ENCODE measurements at places on chromosomes 7 and 10.
A peak's percentile ranks its signal among the peaks of the same experiment; 100 is the strongest.

DNA sequence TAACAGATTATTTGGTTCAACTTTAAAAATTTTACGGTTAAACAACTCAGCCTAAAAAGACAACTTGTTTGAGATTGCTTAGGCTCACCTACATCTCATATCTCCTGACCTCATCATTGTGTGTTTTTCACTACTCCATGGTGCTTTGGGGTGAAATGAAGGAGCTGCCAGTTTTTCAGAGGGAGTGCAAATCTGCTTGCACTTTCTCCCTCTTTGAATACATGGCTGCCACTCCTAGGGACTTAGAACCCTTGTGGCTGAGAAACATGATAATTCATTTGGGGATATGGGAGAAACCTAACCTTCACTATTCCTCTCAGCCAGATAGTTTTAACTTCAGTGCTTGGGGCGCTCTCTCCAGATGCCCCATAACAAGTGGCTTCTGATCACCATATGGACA lies 2.7 kb downstream of the CCSER2 start:
- no peak for DNase-seq

DNA sequence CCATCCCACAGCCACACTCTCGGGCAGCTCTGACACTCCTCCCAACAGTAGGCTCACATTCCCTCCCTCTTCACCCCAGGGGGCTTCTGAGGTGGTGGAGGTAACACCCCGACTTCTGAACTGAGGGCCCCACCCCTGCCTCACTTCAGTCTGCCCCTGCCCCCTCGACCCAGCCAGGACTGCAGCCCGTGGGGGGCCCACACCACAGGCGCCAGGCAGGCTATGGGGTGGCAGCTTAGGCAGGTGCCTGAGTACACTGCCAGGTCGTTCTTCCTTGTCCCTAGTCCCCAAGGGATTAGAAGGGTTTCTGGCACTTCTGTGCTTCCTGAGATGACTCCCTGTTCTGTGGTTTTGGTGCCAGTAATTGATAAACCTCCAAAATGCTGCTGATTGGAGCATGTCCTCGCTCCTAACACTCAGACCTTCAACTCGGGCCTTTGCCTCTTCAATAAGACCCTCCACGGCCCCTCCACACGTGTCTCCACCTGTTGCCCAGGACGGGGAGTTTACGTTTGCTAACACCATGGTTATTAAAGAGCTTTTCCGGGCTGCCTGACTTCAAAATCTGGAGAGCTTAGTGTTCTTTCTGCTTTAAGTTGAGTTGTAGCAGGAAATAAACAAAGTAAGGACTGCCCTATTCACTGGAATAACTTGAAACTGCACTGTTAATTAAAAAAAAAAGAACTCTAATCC lies 23.8 kb upstream of the LARP4B start:
- no peak for DNase-seq

GRCh38 chr7:86226191-86226590 lies 417.5 kb upstream of the GRM3 start:
- DNase-seq = no peak

DNA sequence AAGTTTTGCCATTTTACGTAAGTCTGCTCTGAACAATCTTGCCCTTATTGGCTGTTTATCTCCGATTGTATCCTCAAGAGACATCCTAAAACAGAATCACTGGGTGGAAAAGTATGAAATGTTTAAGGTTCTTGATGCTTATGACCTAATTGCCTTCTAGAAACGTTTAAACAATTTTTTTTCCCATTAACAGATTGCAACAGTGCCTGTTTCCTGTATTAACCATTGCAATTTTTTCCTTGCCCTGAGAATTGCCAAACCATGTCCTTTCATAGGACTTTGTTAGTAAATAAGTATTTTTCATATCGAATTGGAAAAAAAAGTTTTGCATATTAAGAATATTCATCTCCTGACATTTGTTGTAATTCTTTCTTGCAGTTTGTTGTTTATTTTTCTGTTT lies 639.8 kb downstream of the INHBA start:
- no peak for DNase-seq

- peak; percentile 44 for DNase-seq
These were observed 5.0 kb downstream of the EPHB6 start for GRCh38 chr7:142859829-142860228.

GRCh38 chr7:3338161-3338560 lies 37.1 kb downstream of the SDK1 start:
- no peak for DNase-seq

DNA sequence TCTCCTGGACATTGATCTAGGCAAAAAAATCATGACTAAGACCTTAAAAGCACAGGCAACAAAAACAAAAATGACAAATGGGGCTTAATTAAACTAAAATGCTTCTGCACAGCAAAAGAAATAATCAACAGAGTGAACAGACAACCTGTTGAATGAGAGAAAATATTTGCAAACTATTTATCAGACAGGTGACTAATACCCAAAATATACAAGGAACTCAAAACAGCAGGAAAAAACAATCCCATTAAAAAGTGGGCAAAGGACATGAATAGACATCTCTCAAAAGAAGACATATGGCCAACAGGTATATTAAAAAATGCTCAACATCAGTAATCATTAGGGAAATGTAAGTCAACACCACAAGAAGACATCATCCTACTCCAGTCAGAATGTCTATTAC lies 166.8 kb downstream of the MTERF1 start:
- no peak for DNase-seq

DNA sequence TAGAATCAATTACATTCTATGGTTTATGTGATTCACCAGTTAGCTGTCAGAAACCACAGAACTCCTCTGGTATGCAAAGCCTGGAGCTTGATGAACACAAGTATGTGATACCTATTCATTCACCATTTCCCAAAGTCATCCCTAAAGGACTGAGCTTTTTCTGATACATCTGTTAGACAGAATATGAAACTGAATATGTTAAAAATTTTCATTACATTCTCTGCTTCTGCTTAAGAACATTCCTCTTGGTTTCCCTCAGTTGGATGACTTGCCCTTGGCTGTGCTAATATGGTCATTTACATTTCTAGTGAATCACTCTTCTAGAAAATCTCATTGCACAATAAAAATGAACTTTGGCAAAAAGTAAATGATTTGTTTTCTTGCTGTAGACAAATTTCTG lies 10.8 kb upstream of the PON1 start:
- DNase-seq = peak; percentile 69

DNA sequence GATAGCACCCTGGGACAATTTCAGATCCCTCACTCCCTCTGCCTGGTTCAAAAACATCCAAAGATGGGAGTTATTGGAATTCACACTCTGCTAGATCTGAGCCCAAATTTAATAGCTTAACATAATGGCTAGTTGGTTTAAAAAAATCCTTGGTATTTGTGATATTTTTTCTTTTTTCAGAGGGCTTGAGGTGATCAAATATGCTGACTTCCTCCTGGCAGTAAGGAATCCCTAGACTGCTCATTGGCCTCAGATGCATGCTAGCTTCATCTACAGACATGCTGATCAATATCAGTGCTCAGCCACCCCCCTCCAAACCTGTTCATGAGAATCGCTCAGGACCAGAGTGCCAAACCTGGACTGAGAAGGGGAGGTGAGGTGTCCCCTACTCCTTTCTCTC lies 74.7 kb upstream of the PLPP4 start:
- no peak for DNase-seq

- peak; percentile 45 for DNase-seq
These were observed 90.6 kb upstream of the OIT3 start for GRCh38 chr10:72802763-72803505.

- no peak for DNase-seq
These were observed 49.7 kb downstream of the ZEB1 start for GRCh38 chr10:31368724-31369123.

DNA sequence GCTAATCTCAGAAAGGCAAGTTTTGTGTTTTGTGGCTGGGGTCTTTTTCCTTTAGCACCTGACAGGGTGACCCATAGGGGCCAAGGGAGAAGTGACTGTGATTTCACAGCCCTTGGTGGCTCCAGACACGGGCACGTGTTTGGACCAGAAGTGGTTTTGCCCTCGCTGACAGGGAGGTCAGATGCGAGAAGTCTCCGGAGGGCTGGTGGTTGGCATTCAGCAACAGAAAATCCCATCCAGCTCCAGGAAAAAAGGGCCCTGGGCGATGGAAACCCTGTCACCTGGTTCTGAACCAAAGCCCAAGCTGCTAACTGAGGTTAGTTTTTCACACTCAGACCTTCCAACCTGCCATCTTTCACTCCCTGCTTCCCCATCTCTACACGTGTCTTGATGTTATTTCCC lies 272.9 kb downstream of the TRIL start:
- no peak for DNase-seq

GRCh38 chr7:138388673-138389491 lies 71.2 kb upstream of the TRIM24 start:
- no peak for DNase-seq

DNA sequence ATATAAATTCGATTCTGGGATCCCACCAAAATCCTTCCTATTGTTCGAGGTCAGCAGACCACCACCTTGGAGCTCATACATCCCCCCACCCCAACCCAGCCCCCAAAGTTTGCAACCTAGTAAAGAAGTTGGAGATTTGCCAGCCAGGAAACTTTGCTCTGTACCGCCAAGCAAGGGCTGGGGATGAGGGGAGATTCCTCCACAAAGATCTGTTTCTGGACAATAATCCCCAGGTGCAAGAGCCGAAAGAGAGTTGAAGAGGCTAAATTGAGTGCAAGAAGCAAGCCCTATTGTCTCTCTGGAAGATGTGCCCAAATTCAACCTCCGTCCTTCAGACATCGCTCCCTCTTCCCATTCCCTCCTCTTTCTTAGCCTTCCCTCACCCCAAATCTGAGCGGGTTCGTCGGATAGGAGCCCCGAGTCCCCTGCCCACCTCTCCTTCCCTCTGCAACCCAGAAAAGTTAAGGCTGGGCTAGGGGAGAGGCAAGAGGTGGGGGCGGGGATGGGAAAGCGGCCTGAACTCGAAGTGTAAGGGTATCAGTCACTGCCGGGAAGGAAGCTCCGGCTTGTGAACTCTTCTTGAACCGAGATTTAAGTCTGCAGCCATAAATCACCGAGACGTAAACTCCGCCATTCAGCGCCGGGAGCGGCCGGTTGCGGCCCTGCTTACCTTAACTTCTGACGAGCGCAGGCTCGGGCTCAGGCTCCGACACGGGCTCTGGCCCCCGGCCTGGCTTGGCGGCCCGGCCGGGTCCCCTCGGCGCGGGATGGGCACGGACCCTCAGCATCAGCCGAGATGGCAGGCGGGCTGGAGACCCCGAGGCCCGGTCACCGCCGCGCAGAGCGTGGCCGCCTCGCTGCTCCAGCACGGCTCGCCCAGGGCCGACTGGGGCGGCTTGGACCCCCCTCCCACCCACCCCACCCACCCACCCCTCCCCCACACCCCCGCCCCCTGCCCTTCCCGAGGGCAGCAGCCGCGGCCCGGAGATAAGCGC lies 10.8 kb upstream of the HOXA2 start:
- peak; percentile 68 for DNase-seq

DNA sequence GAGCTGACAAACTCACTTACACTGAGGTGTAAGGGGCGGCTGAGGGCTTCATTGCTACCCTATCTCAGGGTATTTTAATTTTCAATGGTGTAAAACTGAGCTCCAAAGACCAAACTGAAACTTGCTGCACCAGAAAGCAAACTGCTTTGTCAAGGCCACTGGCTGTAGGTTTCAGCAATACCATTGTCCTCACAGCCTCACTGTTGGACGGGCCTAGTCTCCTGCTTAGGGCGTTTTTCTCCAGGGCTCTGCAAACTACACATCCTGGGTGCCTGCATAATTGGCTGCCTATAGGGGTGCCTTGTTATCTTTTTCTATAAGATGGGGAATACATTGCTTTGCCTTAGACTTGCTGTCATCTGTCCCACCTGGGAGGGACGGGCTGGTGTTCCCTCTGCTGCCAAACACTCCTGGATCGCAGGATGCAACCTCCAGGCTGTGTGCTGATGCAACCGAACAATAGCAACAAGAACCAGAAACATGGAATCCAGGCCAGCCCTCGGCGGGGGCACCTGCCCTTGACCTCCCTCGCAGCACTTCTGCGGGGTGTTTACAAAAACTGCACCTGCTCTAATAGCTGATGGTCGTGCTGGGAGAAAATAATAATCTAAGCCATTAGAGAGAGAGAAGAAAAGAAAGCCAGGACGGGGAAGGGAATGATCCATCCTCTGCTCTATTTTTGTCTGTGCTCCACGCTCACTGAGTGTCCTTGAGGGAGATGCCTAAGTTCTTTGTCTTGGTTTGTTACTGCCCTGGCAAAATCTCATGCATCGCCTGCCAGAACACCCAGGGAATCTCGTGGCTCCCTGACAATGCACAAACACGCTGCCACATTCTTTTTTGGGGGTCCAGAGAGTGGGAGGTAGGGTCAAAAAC lies 104.5 kb downstream of the GALNT17 start:
- DNase-seq = no peak

DNA sequence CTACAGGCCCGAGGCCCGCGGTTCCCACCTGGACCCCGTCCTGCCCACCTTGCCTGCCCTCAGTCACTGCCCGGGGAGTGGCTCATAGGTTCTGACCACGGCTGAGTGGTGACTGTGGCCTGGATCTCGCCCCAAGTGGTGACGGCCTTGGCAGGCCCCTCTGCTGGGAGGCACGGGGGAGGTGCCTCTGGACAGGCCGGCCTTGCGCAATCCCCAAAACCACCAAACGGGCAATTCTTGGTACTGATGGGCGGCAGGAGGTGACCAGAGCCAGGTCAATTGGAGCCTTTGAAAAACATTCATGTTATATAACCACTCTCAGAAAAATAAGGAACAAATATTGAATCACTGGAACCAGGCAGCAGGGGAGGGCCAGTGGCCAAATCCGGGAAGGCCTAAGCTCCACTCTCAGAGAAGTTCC lies 83.4 kb downstream of the PRKAG2 start:
- peak; percentile 28 for DNase-seq

DNA sequence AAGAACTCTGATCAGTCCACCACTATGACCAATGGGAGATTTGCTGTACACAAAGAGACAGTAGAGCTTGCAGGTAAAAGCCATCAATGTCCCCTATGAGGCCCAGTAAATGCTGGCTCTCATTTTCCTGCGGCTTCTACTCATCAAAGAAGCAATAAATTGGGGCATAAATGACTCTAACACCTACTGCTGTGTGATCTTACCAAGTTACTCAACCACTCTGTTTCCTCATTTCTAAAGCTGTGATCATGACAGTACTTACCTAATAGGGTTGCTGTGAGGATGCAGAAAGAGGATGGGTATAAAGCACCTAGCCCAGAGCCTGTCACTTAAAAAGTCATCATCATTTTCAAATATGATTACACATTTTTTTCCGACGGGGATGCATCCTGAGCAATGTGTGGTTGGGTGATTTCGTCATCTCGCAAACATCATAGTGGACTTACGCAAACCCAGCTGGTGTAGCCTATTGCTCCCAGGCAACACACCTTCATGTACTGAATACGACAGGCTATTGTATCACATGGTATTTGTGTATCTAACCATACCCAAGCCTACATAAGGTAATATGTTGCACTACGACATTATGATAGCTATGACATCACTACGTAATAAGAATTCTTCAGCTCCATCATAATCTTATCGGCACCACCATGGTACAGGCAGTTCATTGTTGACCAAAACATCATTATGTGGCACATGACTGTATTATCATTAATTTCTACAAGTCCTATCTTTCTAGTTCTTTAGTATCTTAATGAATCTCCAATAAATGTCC lies 7.1 kb upstream of the MGMT start:
- DNase-seq = no peak

- DNase-seq = no peak
These were observed 79.1 kb downstream of the VTI1A start for GRCh38 chr10:112526139-112526538.
